ENCODE measurements at places on chromosomes 11 and 22.

DNA sequence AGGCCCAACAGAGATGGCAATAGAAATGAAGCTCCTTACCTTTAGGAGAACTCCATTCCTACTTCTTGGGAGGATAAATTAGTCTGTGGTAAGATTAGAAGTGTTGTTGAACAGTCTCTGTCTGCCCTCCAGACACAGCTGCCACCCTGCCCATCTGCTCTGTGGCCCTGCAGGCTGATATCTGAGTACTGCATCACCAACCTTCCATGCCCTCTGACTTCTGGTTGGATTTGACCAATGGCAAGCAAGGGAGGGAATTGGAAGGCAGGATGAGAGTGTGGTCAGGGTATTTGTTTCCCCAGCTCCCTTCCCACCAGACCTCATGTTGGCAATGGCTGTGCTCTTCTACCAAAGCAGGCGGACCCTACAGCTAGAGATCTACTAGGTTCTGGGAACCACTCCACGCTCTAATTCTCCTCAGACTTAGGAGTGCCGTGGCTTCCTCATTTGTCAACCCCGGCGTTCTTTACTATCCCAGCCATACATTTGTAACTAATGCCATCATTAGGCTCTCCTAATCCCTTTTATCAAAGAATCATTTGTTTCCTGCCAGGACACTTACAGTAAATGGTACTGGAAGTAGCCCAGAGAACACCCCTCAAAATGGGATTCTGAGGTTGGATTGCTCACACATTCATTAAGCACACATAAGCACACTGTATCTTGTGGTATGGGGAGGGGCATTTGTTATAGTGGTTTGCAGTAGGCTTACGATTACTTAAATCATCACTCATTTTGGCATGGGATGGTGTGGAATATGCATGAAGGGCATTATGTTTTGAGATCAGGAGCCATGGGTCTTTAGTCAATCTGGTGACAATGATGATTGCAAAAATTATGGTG lies 35.4 kb upstream of the CD44 start:
- DNase-seq, result no peak

DNA sequence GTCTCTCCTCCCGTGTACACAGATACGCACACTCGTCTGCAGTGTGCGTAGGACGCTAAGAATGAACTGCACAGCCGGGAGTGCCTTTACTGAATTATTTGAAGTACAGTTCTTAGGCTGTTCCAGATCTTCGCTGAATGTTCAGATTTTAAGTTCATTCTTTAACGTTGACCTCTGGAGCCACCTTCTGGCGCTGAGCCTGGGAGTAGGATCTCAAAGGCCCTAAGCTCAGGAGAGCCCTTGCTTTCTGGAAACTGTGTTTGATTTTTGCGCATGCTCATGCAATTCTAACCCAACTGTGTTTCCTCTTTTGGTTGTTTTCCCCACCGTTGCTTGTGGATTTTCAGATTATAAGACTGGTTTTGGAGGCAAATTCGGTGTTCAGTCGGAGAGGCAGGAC lies 22.8 kb downstream of the CTTN start:
- DNase-seq, result no peak

- no peak for DNase-seq
Observed at GRCh38 chr22:44531487-44531886, 33.5 kb upstream of the RTL6 start.

DNA sequence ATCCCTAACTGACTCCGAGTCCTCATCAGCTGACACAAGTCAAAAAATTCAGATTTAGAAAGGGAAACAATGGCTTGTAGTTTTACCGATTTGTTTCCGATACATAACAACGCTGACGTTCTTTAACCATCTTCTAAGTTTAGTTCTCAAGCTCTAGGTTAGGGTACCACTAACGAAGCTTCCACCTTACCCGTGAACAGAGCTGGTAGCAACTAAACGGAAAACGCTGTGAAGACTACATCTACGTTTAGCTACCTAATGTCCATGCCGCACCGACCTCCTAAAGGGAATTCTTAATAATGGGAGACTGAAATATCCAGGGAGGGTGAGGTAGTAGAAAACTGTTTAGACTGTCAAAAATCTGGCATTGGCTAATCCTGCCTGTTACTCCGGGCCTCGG lies 1.0 kb downstream of the NUP98 start:
- DNase-seq, result no peak
